ENCODE measurements at places on chromosomes 6 and 20.

DNA sequence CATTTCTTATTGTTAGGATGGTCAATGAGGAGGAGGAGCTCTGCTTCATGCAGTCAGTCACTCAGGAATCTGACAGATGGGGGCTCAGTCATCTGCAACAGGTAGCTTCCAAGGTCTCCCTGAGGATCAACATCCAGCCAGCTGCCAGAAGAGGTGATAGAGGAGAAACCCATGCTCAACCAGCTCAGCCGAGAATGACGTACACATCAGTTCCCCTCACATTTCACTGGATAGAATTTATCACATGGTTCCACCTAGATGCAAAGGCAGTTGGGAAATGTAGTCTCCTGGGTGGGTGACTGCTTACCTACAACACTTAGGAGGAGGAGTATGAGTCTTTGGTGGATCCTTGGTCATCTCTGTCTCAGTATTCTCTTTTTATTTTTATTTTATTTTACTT, 144.5 kb downstream of the CEBPB start:
- DNase-seq, result peak; percentile 65

DNA sequence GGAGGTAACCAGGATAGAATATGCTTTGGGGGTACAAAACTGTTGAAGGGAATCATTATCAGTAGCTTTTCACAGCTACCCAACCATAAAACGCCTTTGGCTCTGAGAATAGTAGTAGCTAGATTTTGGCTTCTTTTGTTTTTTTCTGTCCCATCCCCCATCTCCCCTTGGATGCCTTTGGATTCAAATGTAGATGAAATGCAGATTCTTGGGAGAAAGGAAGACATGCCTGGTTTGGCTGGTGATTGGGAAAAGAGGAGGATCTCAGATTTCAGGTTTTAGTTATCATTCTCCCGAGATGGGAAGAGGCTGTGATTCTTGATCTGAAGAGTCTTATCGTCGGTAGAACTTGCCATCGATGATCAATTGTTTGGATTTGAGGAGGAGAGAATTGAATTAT, 3.5 kb upstream of the CDYL start:
- DNase-seq, result no peak

GRCh38 chr6:157893238-157893637, 70.2 kb downstream of the SNX9 start:
- DNase-seq, result no peak

GRCh38 chr6:82144007-82144851, 103.3 kb downstream of the IBTK start:
- peak; percentile 96 for DNase-seq

- no peak for DNase-seq
Measured at GRCh38 chr6:78999737-79000136, 78.3 kb downstream of the PHIP start.

- DNase-seq, result no peak
Measured at GRCh38 chr6:89689732-89690131, 51.2 kb upstream of the LYRM2 start.

GRCh38 chr6:138211048-138211581, 7.2 kb downstream of the PBOV1 start:
- no peak for DNase-seq

GRCh38 chr6:3546121-3546520, 89.3 kb upstream of the SLC22A23 start:
- no peak for DNase-seq

GRCh38 chr6:11596640-11597237, 59.2 kb downstream of the TMEM170B start:
- no peak for DNase-seq

GRCh38 chr20:39993742-39994141, 695.3 kb downstream of the MAFB start:
- DNase-seq, result no peak

DNA sequence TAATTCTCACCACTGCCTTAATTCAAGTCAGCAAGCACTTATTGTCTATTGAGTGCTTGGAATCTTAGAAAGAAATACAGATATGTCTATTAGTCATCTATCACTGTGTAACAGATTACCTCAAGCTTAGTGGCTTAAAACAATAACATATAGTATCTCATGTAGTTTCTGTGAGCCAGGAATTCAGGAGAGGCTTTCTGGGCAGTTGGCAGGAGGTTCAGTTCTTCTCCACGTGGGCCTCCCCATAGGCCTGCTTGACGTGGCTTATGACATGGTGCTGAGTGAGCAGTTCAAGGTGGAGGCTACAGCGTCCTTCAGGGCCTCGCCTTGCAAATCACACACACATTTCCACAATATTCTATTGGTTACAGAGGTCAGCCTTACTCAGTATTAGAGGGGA, 69.7 kb downstream of the DTD1 start:
- peak; percentile 78 for DNase-seq

DNA sequence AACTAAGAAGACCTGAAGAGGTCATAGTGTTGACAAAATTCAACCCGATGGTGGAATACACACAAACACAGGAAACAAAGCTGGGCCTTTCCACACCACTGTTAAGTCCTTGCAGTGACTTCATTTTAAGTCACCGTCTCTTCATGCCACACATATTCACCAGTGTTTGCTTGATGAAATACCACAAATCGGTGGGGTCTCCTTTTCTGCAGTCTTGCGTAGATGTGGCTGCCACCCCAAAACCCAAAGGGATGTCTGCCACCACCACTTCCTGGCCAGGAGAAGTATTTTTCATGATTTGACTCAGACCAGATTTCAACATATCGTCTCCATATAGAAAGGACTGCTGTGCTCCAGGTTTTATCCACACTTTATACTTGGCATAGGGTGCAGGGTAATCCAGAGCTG, 11.0 kb upstream of the COL10A1 start:
- DNase-seq, result no peak

- peak; percentile 61 for DNase-seq
Measured at GRCh38 chr20:25508083-25508770, 77.1 kb downstream of the NINL start.

- no peak for DNase-seq
Measured at GRCh38 chr6:62998022-62998421, 213.2 kb upstream of the FKBP1C start.

GRCh38 chr20:17507531-17507930, 23.6 kb downstream of the BFSP1 start:
- no peak for DNase-seq

- DNase-seq, result no peak
Measured at GRCh38 chr6:41335943-41336342, 535 bp downstream of the NCR2 start.

- DNase-seq, result no peak
Measured at GRCh38 chr6:11356404-11357155, 124.1 kb upstream of the NEDD9 start.

GRCh38 chr6:75280131-75280855, 4.3 kb downstream of the TMEM30A start:
- DNase-seq, result no peak

GRCh38 chr6:147709396-147710272, 201.1 kb downstream of the SAMD5 start:
- DNase-seq, result no peak

DNA sequence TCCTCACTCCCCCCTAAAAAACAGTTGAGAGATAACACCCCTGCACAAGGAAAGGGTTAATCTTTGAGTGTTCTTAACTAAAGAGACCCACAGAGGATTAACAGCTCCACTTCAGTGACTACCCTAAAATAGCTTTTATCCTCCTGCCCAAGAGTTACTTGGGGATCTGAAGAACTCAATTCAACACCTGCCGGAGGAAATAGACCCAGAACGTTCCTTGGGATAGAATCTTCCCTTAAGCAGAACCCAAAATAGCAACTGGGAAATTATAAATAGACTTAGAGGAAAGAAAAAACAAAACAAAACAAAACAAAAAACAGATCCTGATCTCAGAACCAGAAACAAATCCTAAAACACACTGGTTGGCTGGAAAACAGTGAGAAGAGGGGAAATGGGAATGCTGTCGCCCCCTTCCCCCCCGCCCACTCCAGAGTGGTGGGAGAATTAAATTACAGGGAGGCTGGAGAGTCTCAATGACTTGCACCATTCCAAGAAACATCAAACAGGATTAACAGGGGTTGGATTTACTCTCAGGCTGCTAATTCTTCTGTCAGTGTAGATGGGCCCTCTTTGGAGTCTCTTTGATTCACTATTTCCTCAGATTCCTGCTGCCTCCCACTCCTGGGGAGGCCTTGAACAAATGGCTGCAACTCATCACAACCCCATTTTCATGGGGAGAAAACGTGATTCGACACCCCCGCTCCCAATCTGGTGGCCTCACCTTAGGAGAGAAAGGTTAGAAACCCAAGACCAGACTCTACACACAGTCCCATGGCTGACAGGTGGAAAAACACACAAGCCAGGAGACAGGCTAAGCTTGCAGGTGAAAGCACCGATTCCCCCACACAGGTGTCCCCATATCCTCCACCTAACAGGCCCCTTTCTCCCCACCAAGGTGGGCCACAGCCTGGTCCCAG, 1.4 kb downstream of the PLAGL2 start:
- DNase-seq, result no peak

- peak; percentile 47 for DNase-seq
Measured at GRCh38 chr6:15389765-15390723, 144.2 kb downstream of the JARID2 start.

- DNase-seq, result no peak
Measured at GRCh38 chr6:107353773-107354382, 105.5 kb downstream of the PDSS2 start.

GRCh38 chr6:36643977-36644376, 34.5 kb upstream of the CDKN1A start:
- DNase-seq, result no peak

DNA sequence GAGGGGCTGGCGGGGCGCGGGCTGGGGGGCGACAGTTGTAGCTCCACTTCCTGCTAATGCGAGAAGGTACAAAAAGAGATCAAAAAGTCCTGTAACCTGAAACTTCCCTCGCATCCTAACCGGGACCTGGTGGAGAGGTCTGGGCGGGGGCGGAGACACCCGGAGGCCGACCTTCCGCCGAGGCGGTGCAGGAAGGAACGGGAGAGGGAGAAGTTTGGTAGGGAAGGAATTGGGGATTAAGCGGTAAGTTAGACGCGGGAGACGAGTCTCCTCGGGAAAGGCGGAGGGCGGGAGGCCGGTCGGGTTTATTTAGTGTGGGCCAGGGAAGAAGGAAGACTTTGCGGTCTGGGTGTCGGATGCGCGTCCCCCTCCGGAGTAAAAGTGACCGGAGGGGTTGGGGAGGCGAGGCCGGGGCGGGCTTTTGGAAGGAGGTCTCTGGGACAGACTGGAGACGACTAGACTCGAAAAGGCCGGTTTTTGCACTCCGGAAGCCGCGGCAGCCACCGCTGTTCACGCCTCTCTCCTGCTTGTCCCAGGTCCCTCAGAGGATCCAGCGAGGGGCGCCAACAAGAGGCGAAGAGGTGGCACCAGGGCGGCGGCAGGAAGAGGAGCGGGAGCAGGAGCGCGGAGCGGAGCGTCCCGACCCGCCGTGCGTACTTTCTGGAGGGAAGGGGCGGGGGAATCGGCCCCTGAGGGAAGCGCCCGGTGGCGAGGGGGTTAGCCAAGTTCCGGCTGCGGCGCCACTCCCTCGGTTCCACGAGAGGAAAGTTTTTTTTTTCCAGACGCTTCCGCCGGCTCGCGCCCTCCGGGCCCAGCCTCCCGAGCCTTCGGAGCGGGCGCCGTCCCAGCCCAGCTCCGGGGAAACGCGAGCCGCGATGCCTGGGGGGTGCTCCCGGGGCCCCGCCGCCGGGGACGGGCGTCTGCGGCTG, 734 bp downstream of the TPBG start:
- peak; percentile 66 for DNase-seq

Data from HT1080 (cell line).